ENCODE measurements at places on chromosomes 4 and X.

DNA sequence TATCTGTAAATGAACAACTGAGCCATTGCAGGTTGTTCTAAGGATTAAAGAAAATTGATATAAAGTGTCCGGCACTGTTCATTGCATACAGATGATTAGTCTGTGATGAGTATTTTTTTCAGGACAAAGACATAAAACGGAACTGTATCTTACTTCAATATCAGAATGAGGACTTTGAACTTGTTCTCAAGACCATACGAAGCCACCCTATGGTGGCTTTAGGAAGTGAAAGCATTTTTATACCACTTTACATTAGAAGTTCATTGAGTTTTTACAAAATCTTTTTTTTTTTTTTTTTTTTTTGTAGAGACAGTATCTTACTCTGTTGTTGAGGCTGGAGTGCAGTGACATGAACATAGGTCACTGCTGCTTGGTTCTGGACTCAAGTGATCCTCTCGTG lies 45.2 kb upstream of the TRIM2 start:
- no peak for DNase-seq

DNA sequence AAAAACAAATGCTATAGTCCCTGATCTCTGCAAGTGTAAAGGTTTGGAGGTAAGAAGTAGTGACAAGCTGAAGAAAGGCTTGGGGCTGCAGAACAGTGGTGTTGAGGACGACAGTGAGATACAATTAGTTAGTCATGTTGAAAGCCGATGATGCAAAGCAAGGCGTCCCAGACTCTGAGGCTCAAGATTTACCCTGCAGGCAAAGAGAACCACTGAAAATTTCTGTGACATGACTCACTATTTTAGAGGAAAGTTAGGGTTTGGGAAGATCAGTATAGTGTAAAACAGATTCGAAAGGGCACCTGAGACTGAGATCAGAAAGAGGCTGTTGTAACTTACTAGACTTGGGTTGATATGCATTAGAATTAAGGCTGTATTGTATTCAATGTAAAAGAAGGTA lies 281.3 kb upstream of the FTHL17 start:
- no peak for DNase-seq

- DNase-seq: peak; percentile 64
Observed at GRCh38 chr4:22607382-22607781, 85.4 kb upstream of the GBA3 start.

GRCh38 chrX:66751136-66751782 lies 112.4 kb upstream of the EDA2R start:
- DNase-seq: no peak

DNA sequence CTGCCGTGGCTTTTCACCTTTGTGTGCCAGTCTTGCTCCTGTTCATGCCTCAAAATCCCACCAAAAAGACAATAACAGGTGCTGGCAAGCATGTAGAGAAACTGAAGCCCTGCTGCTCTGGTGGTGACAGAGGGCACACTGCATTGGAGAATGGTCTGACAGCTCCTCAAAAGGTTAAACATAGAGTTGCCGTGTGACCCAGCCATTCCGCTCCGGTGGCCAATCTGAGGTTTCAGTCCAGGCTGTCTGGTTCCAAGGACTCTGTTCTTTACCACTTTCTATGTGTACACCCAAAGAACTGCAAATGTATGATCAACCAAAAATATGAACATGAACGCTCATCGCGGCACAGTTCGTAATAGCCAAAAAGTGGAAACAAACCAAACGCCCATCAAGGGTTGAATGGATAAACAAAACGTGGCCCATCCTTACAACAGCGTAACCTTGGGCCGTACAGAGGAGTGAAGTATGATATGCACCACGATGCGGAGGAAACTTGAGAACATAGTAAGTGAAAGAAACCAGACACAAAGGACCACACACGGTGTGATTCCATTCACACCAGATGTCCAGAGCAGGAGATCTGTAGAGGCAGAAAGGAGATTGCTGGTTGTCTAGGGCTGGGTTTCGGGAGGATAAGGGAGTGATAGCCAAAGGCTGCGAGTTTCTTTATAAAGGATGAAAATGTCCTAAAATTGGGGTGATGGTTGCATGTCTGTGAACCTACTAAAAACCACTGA lies 33.6 kb upstream of the WFS1 start:
- no peak for DNase-seq

DNA sequence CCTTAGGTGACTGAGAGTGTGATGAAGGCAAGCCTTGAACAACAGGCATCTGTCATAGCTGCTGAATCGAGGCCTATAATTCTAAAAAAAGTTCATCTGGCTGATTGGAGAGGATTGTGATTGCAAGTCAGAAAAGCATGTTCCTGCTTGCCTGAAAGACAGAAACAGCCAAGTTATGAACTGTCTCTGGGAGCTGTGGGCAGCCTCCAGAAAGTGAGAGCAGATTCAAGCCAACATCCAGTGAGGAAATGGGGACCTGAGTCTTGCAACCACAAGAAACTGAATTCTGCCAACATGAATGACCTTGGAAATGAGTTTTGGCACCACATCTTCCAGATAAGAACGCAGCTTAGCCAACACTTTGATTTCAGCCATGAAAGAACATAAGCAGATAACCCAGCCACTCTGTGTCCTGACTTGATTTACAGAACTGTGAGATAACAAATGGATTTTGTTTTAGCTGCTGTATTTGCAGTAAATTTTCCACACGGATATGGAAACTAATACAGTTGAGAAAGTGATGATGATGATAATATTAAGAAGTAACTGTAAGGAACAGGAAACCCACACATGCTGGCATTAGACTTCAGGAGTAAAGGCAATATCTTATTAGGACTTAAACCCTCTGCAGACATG lies 240.3 kb upstream of the NDST3 start:
- no peak for DNase-seq

DNA sequence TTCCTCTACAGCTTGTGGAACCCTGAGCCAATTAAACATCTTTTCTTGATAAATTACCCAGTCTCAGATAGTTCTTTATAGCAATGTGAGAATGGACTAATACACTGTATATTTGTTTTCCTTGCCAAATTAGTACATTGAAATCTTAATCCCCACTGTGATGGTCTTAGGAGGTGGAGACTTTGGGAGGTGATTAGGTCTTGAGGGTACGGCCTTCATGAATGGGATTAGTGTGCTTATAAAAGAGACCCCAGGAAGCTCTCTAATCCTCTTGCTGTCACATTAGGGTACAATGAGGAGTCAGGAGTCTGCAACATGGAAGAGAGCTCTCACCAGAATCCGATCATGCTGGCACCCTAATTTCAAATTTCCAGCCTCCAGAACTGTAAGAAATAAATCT lies 86.6 kb downstream of the TIGD2 start:
- DNase-seq: no peak

- DNase-seq: no peak
Observed at GRCh38 chr4:81498551-81499099, 26.9 kb upstream of the RASGEF1B start.

GRCh38 chr4:109131559-109131958 lies 170.9 kb downstream of the COL25A1 start:
- DNase-seq: no peak

- DNase-seq: no peak
Observed at GRCh38 chr4:141884070-141884469, 247.7 kb downstream of the IL15 start.

GRCh38 chr4:158850800-158851644 lies 82.2 kb downstream of the FNIP2 start:
- DNase-seq: peak; percentile 44

DNA sequence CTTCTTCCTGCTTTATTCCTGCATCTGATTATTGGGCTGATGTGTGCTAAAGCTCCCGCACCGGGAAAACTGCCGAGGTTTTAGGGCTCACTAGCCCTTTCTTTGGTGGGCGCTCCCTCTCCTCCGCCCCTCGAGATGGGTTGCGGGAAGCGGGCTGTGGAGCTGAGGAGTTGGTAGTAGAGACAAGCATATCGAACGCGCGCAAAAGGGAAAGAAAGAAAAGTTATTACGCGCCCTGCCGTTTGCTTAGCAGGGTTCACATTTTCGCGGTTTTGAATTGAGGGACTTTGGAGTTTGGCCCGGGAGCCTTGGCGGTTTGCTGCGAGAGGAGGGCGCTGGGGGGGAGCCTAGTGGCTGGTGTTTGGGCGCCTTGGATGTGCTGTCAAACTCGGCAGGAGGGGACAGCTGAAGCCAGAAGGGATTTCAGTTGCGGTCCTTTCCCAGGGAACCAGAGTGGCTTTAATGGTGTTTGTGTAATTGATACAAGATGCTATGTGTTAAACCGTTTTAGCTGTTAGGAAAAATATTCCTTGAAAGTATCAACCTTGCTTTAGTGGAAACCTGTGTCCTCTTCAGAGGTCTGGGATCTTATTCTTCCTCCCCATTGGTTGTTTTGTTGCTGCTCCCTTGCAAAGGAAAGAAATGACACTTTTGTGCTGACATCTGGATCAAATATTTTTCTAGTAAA lies 1.1 kb downstream of the GAB1 start:
- DNase-seq: peak; percentile 22

DNA sequence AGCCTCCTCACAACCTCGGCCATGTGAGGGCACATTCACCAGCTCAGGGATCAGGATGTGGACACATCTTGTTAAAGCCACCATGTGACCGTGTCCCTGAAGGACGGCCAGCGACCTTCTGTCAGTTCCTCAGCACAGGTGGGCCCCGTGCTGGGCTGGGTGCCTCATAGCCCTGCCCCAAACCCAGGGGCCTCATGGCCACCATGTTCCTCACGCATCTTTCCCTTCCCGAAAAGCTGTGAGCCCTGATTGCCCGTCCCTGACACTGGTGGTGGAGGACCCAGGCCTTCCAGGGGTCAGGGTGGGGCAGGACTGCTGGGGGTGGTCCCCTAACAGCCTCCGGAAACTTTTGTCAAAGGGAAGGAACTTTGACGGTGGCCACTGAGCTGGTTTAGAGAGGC lies 60.1 kb upstream of the ADRA2C start:
- no peak for DNase-seq

DNA sequence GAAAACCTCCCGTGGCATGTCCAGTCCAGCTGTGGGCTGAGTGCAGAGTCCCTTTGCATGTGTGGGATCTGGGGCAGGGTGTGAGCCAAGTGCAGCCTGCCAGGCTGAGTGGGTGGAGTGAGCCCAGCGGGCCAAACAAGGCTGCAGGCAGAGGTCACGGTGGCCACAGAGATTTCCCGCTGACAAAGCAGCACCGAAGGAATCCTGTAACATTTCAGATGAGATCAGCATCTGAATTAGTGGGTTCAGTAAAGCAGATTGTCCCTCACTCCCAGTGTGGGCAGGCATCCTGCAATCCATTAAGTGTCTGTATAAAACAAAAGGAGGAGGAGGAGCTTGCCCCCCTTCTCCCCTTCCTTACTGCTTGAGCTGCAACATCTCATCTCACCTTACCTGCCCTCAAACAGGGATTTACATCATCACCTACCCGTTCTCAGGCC lies 324.4 kb downstream of the FAT4 start:
- DNase-seq: no peak

DNA sequence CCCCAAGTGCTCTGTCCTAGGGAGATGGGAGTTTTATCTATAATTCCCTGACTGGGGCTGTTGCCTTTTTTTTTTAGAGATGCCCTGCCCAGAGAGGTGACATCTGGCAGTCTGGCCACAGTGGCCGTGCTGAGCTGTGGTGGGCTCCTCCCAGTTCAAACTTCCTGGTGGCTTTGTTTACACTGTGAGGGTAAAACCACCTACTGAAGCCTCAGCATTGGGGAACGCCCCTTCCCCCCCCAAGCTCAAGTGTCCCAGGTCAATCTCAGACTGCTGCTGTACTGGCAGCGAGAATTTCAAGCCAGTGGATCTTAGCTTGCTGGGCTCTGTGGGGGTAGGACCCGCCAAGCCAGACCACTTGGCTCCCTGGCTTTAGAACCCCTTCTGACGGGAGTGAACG lies 38.3 kb upstream of the CBLL2 start:
- no peak for DNase-seq

GRCh38 chr4:164614329-164614728 lies 139.6 kb upstream of the SMIM31 start:
- no peak for DNase-seq

DNA sequence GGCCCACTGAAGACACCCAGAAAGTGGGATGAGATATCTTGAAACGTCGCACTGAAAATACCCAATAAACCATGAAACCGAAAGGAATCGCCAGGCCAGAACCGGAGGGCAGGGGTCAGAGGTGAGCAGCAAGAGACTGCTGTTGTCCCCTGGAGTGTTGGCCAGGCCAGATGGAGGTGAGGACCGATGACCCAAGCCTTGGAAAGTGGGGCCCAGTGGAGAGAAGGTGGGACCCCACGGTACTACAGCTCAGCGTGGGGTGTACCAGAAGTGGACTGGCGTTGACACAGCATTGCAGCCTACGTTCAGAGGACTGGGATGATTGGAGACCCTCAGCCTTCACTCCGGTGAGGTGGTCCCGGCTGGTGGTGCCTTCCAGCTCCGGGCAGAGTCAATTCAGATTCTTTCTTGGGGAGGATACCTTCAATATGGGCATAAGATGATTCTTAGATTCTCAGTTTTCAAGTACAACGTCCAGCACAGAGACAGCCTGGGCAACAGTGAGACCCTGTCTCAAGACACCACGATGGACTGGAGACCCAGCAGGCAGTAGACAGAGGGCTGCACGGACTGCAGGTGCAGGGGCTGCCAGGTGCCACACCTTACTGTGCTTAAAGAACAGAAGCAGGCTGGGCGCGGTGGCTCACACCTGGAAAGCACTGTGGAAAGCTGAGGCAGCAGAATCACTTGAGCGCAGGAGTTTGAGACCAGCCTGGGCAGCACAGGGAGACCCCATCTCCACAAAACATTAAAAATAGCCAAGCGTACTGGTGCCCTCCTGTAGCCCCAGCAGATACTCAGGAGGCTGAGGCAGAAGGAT lies 23.3 kb downstream of the MAEA start:
- DNase-seq: no peak

- DNase-seq: no peak
Observed at GRCh38 chr4:112664611-112665010, 27.7 kb downstream of the LARP7 start.

DNA sequence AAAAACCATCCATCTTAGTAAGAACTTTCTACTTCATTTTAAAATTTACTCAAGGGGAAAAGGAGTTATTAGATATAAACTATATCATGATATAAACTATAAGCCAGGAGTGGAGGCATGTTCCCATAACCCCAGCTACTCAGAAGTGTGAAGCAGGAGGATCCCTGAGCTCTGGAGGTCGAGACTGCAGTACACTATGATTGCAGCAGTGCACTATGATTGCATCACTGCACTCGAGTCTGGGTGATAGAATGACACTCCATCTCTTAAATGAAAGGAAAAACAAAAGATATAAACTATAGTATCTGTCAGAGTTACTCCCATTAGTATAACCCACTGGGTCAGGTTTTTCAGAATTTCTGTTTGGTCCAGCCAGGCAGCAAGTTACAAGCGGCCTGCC lies 47.6 kb downstream of the RPS3A start:
- no peak for DNase-seq

DNA sequence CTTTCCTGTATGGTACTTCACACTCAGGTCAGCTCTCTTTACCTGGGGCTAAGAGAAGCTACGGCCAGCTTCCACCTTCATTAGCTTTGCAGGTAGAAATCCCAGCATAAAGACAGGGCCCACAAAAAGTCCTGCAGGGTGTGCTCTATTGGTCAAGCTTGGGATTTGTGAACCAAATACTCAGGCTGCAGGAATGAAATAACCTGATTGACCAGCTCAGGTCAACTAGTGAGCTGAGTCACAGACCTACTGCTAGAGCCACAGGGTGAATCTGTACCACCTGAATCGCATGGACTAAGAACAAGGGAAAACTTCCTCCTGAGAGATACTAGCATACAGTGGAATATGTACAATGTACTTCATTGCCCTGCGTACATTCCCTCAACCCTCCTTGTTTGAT lies 172.2 kb downstream of the HHIP start:
- no peak for DNase-seq
